ENCODE measurements at places on chromosomes 7 and 10. TPM values are rescaled to one million over a fixed set of nuclear protein-coding genes. Genes with fewer than 3 reads are reported as not detected.

The UPK3B gene
- total RNA-seq, result 0.82 TPM

The SYCE1 gene
- not detected for total RNA-seq

The ZYX gene
- 67.3 TPM for total RNA-seq

The SH3PXD2A gene
- total RNA-seq, result 24.5 TPM

The HMX2 gene
- not detected for total RNA-seq

The ANKRD1 gene
- total RNA-seq, result not detected

The SDHAF3 gene
- 9.4 TPM for total RNA-seq

The ASB15 gene
- total RNA-seq, result not detected

DNA sequence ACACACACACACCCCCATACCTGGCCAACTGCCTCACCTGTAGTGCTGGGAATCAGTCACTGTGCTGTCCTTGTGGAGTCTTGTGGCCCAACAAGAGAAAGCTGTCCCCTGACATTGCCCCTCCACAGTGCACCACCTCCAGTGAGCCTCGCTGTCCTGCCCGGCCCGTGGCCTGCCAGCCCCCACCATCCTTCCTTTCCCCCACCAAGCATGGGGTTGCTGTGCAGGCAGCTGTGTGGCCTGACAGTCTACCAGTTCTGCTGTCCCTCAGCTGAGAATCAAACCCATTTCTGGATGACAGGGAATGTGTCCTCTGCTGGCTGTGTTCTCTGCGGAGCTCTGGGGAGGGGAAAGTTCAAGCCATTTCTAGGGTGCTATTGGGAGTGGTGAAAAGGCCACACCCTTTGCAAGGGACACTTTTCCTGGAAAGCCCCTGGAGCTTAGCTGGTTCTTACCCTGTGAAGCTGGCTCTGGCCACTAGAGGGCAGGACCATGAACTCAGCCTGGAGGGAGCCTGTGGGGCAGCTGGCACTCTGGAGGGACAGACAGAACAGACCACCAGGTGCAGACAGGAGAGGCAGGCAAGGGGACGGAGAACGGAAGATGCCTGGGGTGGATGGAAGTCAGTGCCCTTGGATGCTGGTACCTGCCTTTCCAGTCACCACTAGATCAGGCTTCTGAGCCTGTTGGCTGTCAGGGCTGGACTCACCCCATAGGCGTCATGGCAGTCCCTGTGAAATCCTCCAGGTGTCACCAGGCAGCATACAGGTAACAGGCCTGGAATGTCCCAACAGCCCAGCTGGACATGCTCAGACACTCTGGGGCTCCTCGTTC is 10.5 kb upstream of the MTPAP start:
- H3K4me1 ChIP-seq, result no peaks in the 10 kb centered on the region
- DNase-seq, result peak; percentile 70
- no peak overlapping the region for H3K4me3 ChIP-seq
- no peaks in the 10 kb centered on the region for H3K27me3 ChIP-seq
- no peaks in the 10 kb centered on the region for H3K36me3 ChIP-seq
- no peak overlapping the region for H3K27ac ChIP-seq

GRCh38 chr10:122062831-122063674 is 74.1 kb downstream of the TACC2 start:
- peak overlapping the region; percentile 93 for H3K27ac ChIP-seq
- peak; percentile 97 for DNase-seq
- H3K27me3 ChIP-seq, result no peaks in the 10 kb centered on the region
- H3K4me3 ChIP-seq, result no peak overlapping the region

DNA sequence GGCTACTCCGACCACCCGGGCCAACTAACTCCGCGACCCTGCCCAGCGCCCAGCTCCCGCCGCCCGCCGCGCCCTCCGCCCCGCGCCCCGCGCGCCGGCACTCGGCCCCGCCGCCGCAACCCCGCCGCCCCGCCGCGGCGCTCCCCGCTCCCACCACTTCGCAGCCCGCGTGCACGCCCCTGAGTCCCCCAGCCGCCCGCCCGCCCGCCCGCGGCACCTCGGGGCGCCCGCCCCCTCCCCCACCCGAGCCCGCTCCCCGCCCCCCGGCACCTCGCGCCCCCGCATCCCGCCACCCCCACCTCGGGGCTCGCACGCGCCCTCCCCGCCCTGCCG is 598 bp downstream of the JAZF1 start:
- DNase-seq, result no peak
- H3K27ac ChIP-seq, result peak overlapping the region; percentile 87
- H3K36me3 ChIP-seq, result no peaks in the 10 kb centered on the region

DNA sequence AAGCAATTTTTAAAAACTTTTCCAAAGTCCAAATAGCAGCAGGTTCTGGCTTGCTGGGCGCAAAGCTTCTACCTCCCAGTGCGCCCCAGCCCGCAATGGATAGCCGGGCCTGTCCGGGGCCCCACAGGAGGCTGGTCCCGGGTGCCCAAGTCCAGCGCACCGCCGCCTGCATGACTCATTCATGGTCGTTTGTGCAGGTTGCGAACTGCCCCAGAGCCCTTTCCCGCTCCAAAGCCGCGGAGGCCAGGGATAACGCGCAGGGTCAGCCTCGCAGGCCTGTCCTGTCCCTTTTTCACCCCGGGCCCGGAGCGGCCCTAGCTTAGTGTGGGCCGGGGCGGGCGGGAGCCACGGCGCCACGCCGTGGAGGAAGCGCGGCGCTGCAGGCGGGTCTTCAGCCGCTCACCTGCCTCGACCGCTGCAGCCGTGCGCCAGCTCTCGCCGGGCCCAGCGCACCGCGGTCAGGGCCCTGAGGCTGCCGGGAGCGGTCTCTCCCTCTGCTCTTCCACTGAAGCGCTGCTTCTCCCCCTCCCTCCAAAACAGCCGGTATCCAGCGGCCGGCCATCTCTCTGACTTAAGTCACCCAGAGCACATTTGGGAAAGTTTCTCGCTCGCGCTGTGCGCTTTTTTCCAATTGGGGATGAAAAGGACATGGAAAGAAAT is 1.7 kb upstream of the EGR2 start:
- H3K27me3 ChIP-seq, result peaks cover 24% of the 10 kb centered on the region
- peak overlapping the region; percentile 85 for H3K27ac ChIP-seq
- H3K4me3 ChIP-seq, result peak overlapping the region; percentile 87

DNA sequence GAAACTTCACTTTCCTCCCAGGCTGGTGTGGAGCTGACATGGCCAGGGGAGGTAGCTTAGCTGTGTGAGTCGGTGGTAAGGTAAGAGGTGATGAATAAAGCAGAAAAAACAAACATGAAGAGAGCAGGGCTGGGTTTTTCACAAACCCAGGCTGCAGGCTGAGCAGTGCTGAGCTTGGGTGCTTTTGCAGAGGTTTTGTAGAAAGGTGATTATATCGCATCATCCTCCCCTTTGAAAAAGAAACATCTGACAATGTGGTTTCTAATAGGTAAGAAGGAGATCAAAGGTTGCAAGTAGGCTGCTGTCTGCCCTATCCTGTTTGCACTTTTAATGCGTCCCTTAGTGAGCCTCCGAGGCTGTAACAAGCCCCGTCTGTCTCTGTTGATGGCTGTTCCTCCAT is 69.6 kb upstream of the GRM8 start:
- DNase-seq, result no peak
- H3K4me1 ChIP-seq, result no peaks in the 10 kb centered on the region
- H3K36me3 ChIP-seq, result no peaks in the 10 kb centered on the region
- no peak overlapping the region for H3K4me3 ChIP-seq

GRCh38 chr7:77426521-77427051 is 10.4 kb upstream of the GSAP start:
- H3K4me3 ChIP-seq, result no peak overlapping the region
- no peaks in the 10 kb centered on the region for H3K27me3 ChIP-seq
- no peak for DNase-seq
- no peaks in the 10 kb centered on the region for H3K36me3 ChIP-seq
- H3K4me1 ChIP-seq, result peaks cover 9% of the 10 kb centered on the region

GRCh38 chr10:3100856-3101640 is 33.7 kb downstream of the PFKP start:
- no peak overlapping the region for H3K27ac ChIP-seq
- no peak for DNase-seq
- no peaks in the 10 kb centered on the region for H3K27me3 ChIP-seq
- no peaks in the 10 kb centered on the region for H3K36me3 ChIP-seq

GRCh38 chr7:158876984-158877383 is 20.6 kb downstream of the DYNC2I1 start:
- no peaks in the 10 kb centered on the region for H3K27me3 ChIP-seq
- peaks cover 14% of the 10 kb centered on the region for H3K36me3 ChIP-seq
- DNase-seq, result no peak
- H3K4me1 ChIP-seq, result no peaks in the 10 kb centered on the region
- H3K27ac ChIP-seq, result no peak overlapping the region
- H3K4me3 ChIP-seq, result no peak overlapping the region

GRCh38 chr10:6146921-6147320 is 55.8 kb upstream of the PFKFB3 start:
- H3K27me3 ChIP-seq, result no peaks in the 10 kb centered on the region
- H3K4me3 ChIP-seq, result no peak overlapping the region
- H3K4me1 ChIP-seq, result peaks cover 25% of the 10 kb centered on the region
- no peak for DNase-seq

GRCh38 chr10:36872702-36873393 is 252.6 kb upstream of the ANKRD30A start:
- H3K27me3 ChIP-seq, result no peaks in the 10 kb centered on the region
- no peak for DNase-seq
- no peaks in the 10 kb centered on the region for H3K36me3 ChIP-seq
- H3K27ac ChIP-seq, result no peak overlapping the region

DNA sequence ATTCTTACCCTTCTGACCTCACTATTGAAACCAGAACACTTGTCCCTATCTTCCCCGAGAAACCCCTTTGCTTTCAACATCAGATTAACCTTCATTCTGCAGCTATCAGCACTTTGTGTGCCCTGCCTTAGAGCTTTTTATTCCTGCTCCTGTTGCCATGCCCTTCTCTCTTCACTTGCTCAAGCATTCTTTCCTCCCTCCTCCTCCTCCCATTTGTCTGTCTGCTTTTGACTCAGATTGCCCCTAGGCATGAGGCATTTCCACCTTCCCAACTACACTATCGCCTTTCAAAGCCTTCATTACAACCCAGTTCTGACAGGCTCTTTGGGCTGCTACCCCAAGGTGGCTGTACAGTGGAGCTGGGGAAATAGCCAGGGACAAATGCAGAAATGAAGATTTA is 143.3 kb downstream of the SLC25A13 start:
- H3K27ac ChIP-seq, result no peak overlapping the region
- H3K4me1 ChIP-seq, result no peaks in the 10 kb centered on the region
- no peak overlapping the region for H3K4me3 ChIP-seq

DNA sequence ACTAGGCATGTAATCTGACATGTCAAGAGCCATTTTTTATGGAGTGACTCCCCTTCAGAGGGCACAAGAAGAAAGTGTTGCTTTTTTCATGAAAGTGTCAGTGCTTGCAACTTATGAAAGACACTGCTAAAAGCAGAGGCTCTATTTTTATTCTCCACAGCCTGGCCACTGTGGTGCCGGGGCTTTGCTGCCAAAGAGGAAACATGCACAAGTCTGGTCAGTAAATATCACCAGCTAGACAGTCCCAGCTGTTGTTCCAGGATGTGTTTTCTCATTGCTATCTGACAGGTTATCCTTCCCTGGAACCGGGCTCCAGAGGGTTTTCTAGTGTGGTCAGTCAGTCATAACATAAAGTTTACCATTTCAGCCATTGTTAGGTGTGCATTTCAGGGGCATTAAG is 180.7 kb upstream of the PITRM1 start:
- no peak overlapping the region for H3K4me3 ChIP-seq
- no peaks in the 10 kb centered on the region for H3K36me3 ChIP-seq
- DNase-seq, result no peak
- H3K27ac ChIP-seq, result no peak overlapping the region
- no peaks in the 10 kb centered on the region for H3K4me1 ChIP-seq

DNA sequence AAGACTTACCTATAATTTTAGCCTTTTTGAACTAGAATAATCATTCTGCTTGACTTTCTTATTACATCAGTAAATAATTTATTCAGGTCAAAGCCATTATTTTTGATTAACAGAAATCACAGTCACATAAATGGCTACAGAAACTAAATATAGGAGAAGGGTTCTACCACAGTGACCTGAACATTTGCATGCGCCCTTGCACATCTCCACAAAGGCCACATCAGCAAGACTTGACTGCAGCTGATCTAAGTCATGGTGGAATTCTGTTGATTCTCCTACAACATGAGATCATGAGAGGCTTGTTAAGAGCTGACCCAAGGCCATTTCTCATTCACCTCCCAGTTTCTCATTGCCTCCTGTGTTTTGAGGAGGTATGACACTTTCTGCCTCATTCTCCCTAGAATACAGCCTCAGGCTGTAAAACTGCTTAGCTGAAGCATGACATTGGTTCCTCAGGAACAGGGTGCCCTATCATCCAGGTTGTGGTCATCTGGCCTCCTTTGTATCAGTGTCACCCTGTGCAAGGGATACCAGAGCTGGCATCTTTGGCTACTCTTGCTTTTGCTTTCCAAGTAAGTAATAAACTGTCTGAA is 6.7 kb upstream of the IMMP2L start:
- no peaks in the 10 kb centered on the region for H3K27me3 ChIP-seq
- DNase-seq, result no peak
- no peak overlapping the region for H3K4me3 ChIP-seq
- H3K36me3 ChIP-seq, result no peaks in the 10 kb centered on the region
- no peaks in the 10 kb centered on the region for H3K4me1 ChIP-seq

- H3K4me3 ChIP-seq, result no peak overlapping the region
- H3K36me3 ChIP-seq, result no peaks in the 10 kb centered on the region
- DNase-seq, result no peak
- no peak overlapping the region for H3K27ac ChIP-seq
- H3K27me3 ChIP-seq, result no peaks in the 10 kb centered on the region
These were observed 11.9 kb upstream of the PLEKHA1 start for GRCh38 chr10:122362621-122363020.

GRCh38 chr10:98664329-98665042 is 217.8 kb upstream of the HPS1 start:
- no peak for DNase-seq
- no peaks in the 10 kb centered on the region for H3K4me1 ChIP-seq
- H3K4me3 ChIP-seq, result no peak overlapping the region
- H3K27ac ChIP-seq, result no peak overlapping the region

DNA sequence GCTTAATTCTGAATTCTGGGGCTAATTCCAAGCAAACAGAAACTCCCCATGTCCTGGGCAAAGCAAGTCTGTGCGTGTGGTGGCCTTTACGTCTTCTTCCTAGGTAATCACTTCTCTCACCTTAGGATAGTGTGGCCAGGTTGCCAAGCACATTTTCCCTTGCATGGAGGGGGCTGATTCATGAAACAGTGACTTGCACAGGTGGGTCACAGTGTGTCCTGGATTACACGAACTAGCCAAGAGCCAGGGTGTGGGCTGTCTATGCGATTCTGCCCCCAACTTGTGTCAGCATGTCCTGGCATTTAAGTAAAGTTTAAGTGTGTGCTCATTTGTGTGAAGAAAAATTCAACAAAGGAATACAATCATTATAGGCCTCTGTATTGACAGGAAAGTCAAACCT is 18.5 kb upstream of the SEM1 start:
- no peaks in the 10 kb centered on the region for H3K36me3 ChIP-seq
- H3K4me1 ChIP-seq, result no peaks in the 10 kb centered on the region
- no peak overlapping the region for H3K27ac ChIP-seq
- no peak overlapping the region for H3K4me3 ChIP-seq
- no peak for DNase-seq
- H3K27me3 ChIP-seq, result no peaks in the 10 kb centered on the region
